ENCODE measurements at places on chromosomes 16 and 17.

DNA sequence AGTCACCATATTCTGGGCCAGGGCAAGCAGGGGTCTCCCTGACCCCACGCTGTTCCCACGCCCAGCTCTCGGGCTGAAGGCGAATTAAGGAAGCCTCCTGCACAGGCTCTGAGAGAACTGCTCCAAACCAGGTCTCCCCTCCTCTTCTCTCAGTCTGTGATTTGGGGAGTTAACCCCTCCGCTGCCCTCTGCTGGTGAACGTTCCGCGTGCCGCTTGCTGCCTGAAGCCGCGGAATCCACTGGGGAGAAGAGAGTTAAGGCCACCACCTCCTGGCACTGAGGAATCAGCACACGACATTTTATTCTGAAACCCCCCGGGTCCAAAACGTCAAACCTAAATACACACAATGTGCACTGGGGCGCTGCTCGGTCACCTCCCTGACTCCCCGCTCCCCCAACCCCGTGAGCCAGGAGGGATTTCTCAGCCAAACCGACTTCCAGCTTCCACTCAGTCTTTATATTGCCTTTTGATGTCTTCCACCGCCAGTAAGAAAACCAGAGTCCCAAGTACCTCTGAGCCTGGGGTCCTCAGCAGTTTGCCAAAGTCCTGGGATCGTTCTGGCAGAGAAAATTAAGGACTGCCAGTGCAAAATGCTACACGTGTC lies 54.4 kb upstream of the RCVRN start:
- peak; percentile 42 for DNase-seq

GRCh38 chr17:82400830-82401229 lies 17.3 kb upstream of the HEXD start:
- no peak for DNase-seq

GRCh38 chr17:73589363-73589980 lies 54.8 kb downstream of the SDK2 start:
- DNase-seq, result no peak

DNA sequence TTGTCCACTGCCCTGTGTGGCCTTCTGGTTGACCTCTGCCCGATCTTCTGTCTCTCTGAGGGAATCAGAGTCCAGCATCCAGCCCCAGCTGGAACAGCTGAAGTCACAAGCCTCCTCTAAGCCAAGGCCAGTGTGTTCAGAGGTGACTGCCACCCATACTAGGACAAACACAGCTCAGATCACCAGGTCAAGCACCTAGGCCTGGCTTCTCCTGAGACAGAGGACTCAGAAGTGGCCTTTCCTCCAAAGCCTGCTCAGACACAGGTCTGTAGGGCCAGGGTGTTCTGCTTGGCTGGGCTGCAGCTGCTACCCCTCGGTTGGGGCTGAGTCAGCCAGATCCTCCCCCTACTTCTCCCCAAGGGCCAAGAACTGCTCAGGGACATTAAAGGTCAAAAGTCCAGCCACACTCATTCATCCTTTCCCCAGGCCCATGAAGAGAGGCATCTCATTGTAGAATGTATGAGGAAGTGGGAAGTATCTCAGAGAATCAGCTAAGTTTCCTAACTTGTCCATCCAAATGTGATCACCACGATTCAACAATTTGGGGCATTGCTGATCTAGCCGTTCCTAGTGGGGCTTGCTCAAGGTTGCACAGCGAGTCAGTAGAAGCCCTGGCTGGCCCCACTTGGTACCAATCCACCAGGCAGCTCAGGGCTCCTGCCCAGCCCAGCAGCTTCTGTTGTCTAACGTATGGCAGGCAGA lies 7.6 kb downstream of the SLC46A1 start:
- DNase-seq, result no peak

- no peak for DNase-seq
Measured at GRCh38 chr17:7840441-7840840, 6.4 kb downstream of the KDM6B start.

- DNase-seq, result no peak
Measured at GRCh38 chr17:51629232-51629631, 368.9 kb downstream of the UTP18 start.

- DNase-seq, result no peak
Measured at GRCh38 chr16:13921328-13921727, 1.4 kb downstream of the ERCC4 start.

GRCh38 chr16:64094181-64094965 lies 1027.5 kb downstream of the CDH11 start:
- no peak for DNase-seq

DNA sequence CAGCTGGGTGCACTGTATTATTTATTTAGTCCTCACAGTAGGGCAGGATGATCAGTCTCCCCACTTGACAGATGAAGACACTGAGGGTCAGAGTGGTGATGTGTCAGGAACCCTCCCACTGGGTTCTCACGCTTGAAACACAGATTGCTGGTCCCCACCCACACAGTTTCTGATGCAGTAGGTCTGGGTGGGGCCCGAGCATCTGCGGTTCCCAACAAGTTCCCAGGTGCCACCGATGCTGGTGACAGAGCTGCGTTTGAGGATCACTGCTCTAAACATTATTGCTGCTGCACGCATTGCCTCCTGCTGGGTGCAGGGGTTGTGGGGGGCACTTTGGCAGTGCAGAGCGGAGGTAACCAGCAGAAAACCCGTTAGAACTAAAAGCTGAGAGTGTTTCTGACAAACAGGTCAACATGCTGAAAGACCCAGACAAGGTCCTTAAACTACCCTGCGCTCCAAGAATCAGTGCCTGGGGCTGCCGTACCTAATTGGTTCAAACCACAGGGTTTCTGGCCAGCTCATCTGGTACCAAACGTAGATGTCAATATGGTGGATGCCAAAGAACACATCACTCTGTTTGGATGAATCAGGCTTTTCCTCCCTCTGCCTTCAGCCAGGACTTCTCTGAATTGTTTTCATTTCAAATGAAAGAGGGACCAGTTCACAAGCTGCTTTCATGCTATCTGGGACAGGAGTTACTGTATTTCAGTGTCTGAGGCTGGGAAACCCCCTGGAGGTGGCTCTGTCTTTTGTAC lies 76.0 kb downstream of the ABCC1 start:
- no peak for DNase-seq

DNA sequence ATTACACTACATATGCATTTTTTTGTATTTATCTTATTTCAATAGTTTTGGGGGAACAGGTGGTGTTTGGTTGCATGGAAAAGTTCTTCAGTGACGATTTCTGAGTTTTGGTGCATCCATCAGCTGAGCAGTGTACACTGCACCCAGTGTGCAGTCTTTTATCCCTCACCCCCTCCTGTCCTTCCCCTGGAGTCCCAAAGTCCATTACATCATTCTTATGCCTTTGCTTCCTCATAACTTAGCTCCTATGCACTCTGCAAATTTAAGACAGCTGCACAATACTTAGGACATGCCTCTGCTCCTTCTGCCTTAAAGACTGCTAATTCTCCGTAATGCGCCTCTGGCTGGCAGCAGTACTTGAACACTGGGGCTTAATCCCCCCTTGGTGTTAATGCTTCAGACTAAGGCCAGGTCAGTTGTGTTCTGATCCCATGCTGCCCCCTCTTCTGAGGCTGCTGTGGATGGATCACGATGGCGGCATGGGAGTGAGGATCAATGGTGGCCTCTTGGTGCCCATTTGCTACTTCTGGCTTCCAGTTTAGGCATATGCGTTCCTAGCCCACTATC lies 146.2 kb downstream of the PARN start:
- no peak for DNase-seq

DNA sequence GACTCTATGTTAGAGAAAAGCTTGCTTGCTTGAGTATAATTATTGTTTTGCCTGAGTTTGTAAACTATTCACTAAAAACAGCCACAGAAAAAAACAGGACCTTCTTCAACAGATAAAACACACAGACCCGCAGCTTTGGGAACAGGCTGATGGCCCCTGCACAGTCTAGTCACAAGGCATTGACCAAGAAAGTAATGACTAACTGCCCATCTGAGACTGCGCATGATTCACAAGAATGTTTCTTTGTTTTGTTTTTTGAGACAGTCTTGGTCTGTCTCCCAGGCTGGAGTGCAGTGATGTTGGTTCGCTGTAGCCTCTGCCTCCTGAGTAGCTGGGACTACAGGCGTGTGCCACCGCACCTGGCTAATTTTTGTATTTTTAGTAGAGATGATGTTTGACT lies 2.8 kb upstream of the ZKSCAN2 start:
- DNase-seq, result no peak

- peak; percentile 76 for DNase-seq
Measured at GRCh38 chr17:65584604-65585521, 23.4 kb upstream of the AXIN2 start.

DNA sequence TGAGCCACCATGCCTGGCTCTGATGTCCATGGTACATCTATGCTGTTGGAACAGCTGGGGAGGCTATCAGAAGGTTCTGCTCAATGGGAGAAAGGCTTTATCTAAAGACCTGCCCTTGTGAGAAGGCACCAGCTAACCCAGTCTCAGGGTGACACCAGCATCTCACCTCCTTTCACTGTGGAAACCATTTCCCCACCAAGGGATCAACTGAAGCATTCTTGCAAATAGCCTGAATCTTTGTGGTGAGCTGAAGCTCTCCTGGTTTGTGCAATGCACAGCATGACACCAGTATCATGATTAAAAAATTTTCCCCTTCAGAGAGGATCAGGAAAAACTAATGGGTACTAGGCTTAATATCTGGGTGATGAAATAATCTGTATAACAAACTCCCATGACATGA lies 5.1 kb downstream of the CCL18 start:
- DNase-seq, result no peak

- no peak for DNase-seq
Measured at GRCh38 chr16:54285414-54286089, 1.0 kb downstream of the IRX3 start.

- DNase-seq, result no peak
Measured at GRCh38 chr16:89658221-89658879, 714 bp downstream of the SPATA33 start.

DNA sequence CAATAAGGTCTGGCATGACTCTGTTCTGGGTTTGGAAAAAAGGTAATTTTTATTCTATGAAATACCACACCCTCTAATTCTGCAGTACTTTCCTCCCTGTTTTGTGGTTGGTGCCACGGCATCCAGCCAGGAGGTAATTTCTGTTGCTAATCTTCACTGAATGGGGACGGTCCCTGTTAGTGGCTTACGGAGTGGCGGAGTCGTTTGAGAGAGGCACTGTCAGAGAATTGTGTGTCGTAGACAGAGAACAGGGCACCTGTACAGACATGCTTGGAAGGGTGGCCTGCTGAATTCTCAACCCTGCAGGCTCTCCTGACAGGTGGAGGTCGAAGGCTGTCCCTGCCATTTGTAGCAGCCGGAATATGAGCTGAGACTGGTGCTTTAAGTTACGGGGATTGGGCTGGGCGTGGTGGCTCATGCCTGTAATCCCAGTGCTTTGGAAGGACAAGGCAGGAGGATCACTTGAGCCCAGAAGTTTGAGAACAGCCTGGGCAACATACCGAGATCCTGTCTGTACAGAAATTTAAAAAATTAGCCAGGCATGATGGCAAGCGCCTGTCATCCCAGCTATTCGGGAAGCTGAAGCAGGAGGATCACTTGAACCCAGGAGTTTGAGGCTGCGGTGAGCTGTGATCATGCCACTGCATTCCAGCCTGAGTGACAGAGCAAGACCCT lies 33.2 kb downstream of the EEF2K start:
- DNase-seq, result no peak

DNA sequence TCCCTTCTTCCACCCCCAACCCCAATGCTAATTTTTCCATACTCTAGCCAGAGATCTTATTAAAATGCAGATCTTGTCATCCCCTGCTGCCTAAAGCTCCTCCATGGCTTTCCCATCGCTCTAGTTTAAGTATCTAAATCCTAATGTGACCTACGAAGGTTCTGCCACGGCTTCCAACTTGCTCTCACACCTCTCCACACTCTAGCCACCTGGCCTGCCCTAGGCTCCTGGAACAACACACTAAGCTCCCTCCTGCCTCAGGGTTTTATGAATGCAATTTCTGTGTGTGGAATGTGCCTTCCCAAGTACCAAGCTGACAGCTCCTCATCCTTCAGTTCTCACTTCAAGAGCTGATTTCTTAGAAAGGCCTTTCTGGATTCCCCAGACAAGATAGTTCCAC lies 16.6 kb downstream of the NXPH3 start:
- no peak for DNase-seq

- no peak for DNase-seq
Measured at GRCh38 chr17:74314877-74315276, 11.1 kb upstream of the KIF19 start.

DNA sequence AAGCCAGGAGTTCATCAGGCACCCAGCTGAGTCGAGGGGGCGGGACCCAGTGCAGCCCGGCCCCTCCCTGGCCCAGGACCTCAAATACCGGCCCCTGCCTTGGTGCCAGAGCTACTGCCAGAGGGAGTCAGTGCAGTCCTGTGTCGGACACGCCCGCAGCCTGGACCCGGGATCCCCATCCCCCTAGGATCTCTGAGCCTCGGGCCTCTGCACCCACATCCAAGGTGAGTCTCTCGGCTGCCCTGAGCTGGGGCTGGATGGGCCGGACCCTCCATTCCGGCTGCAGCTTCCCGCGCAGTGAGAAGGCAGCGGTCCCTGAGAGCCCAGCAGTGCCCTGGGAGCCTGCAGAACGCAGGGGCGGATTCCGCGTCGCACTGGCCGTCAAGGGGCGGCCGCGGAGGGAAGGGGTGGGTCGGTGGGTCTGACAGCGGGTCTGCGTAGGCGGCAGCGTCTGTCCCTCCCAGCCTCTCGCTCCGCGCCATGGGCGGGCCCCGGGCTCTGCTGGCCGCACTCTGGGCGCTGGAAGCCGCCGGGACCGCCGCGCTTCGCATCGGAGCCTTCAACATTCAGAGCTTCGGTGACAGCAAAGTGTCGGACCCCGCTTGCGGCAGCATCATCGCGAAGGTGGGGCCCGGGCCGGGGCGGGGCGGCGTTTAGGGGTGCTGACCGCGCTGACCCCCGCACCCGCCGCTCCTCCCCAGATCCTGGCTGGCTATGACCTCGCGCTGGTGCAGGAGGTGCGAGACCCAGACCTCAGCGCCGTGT lies at the start of gene DNASE1L2:
DNASE1L2 (plus strand) TSS at position 108 of the 765 bp plus-strand sequence; CDS start at position 481, 373 bp downstream.
- DNase-seq, result no peak

DNA sequence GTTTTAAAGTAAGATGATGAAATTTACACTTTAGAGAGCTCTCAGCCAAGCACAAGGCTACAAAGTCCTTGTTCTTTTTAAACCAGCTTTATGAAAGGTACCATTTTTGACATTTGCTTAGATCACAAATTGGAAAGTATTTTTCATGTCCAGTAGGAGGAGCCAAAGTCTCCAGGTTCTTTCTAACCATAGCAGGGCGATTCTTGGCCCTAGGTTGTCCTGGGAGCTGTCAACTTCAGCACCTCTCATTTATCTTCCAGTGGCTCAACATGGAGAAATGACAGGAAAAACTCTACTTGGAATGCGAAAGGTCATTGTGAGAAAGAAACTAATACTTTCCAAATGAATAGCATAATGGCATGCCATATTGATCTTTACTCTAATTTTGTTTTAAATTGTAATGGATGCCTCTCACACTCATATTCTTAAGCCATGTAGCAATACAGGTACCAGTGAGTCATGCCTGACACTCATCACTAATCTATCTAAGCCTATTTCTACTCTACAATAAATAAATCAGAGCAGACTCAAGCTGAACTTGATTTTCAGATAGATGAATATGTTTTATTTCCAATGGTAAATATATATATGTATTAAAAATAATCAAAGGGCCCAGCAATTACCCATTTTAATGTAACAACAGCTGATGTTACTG lies 919.1 kb upstream of the EEF2KMT start:
- DNase-seq, result no peak

GRCh38 chr17:31596382-31597323 lies 205.2 kb downstream of the RAB11FIP4 start:
- peak; percentile 94 for DNase-seq

- no peak for DNase-seq
Measured at GRCh38 chr17:5687646-5688045, 103.3 kb upstream of the NLRP1 start.
